ENCODE measurements at places on chromosomes 3 and 15. TPM values are rescaled to one million over a fixed set of nuclear protein-coding genes. Genes with fewer than 3 reads are reported as not detected.

Gene SCN11A
- under 0.01 TPM for total RNA-seq

Gene WDR5B
- 6.7 TPM for total RNA-seq

Gene ASB14
- total RNA-seq: not detected

Gene ARID3B
- total RNA-seq: 1.7 TPM

Gene HACD2
- total RNA-seq: 70.6 TPM

Gene VPS13C
- total RNA-seq: 58.5 TPM

Gene CHST13
- total RNA-seq: 0.10 TPM

Gene ITIH1
- total RNA-seq: not detected

Gene MUC20
- total RNA-seq: 1.1 TPM

Gene P2RY1
- total RNA-seq: 0.17 TPM

Gene GREM1
- 9.7 TPM for total RNA-seq

Gene VIPR1
- total RNA-seq: 0.69 TPM

Gene ACTC1
- not detected for total RNA-seq

Gene LYZL4
- total RNA-seq: not detected

Gene CXCR6
- not detected for total RNA-seq

Gene AMIGO3
- not detected for total RNA-seq

Gene GOLGA6B
- total RNA-seq: not detected

Gene SNTN
- not detected for total RNA-seq

Gene TRPM1
- total RNA-seq: not detected

Gene KBTBD13
- total RNA-seq: not detected

Gene CRYGS
- total RNA-seq: not detected

Gene MOBP
- total RNA-seq: not detected

Gene ERICH6
- not detected for total RNA-seq

Gene SLC12A8
- 28.3 TPM for total RNA-seq

Gene MBNL1
- total RNA-seq: 110 TPM

Gene MEX3B
- 4.6 TPM for total RNA-seq

Measured in renal cortical epithelial cell (primary cell).